ENCODE measurements at places on chromosomes 13 and 19. TPM values are rescaled to one million over a fixed set of nuclear protein-coding genes. Genes with fewer than 3 reads are reported as not detected.

S1PR2 gene
- 4.7 TPM for total RNA-seq

PNMA8B gene
- total RNA-seq: 3.7 TPM

WDR88 gene
- total RNA-seq: not detected

ZNF221 gene
- 4.5 TPM for total RNA-seq

CACTIN gene
- total RNA-seq: 13.8 TPM

SOX21 gene
- total RNA-seq: not detected

ZNF302 gene
- total RNA-seq: 39.0 TPM

GIPR gene
- 16.7 TPM for total RNA-seq

ANGPTL8 gene
- total RNA-seq: 0.51 TPM

C13orf46 gene
- 0.21 TPM for total RNA-seq

RAVER1 gene
- total RNA-seq: 15.5 TPM

HOMER3 gene
- 12.0 TPM for total RNA-seq

KDELR1 gene
- 82.3 TPM for total RNA-seq

IL17D gene
- total RNA-seq: 1.9 TPM

PCP2 gene
- total RNA-seq: not detected

ZNF274 gene
- total RNA-seq: 24.8 TPM

ACER1 gene
- not detected for total RNA-seq

TPTE2 gene
- not detected for total RNA-seq

C5AR2 gene
- total RNA-seq: 0.65 TPM

CYP2A7 gene
- total RNA-seq: not detected

ZNF486 gene
- total RNA-seq: 2.6 TPM

NOTCH3 gene
- 19.4 TPM for total RNA-seq

GPR183 gene
- 17.1 TPM for total RNA-seq

ZNF8 gene
- total RNA-seq: 6.6 TPM

FCAR gene
- total RNA-seq: 0.44 TPM

ATP1A3 gene
- total RNA-seq: 295 TPM

Measured in right cardiac atrium (tissue), 5 donors.